ENCODE measurements at places on chromosomes 7 and 10.
A peak's percentile ranks its signal among the peaks of the same experiment; 100 is the strongest.

GRCh38 chr10:45452268-45452667 is 78.3 kb downstream of the ALOX5 start:
- DNase-seq: no peak

DNA sequence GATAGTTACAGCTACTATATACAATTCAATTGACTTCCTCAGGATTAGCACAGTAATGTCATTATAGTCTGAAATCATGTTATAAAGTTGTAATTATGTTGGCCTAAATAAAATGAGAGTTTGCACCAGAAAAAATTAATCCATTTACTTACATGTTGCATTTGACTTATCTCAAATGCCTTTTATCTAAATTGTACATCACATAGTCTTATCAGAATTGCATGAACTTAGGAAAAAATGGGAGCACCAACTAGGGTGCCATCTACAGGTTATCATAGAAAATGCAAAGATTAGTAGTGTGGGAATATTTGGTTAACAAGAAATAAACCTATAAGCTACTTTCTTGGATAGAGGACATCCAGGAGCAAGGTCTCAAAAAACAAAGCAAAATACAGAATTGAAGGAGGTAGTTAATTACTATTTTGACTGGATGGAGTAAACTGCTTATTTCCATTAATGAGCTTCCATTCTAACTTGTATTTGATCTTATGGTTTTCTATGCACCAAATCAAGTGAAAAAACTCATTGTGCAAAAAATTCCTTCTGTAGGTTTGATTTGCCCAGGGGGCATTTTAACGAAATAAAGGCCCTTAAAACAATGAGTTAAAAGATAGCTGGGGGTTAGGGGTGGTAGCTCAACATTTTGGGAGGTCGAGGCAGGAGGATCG is 60.0 kb upstream of the ORC5 start:
- no peak for DNase-seq

- no peak for DNase-seq
These were observed 274.4 kb downstream of the THSD7A start for GRCh38 chr7:11557627-11558026.

- no peak for DNase-seq
These were observed 42.9 kb downstream of the RGS10 start for GRCh38 chr10:119499677-119500002.

DNA sequence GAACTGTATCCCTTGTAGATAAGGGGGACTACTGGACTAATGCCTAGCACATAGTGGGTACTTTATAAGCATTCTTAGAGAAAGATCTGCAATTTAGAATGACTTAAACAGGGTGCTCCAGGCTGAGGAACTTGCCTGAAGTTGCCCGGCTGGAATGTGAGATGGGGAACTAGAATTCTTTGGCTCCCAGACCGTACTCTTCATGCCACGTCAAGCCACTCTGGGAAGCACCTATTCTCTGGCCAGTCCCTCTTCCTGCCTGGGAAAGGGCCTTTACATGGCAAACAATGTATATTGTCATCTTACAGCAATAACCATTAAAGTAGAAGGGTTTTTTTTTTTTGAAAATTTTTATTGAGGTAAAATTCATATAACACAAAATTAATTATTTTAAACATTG is 34.5 kb downstream of the ATXN7L1 start:
- no peak for DNase-seq

GRCh38 chr7:24496036-24496435 is 77.2 kb upstream of the PALS2 start:
- no peak for DNase-seq

DNA sequence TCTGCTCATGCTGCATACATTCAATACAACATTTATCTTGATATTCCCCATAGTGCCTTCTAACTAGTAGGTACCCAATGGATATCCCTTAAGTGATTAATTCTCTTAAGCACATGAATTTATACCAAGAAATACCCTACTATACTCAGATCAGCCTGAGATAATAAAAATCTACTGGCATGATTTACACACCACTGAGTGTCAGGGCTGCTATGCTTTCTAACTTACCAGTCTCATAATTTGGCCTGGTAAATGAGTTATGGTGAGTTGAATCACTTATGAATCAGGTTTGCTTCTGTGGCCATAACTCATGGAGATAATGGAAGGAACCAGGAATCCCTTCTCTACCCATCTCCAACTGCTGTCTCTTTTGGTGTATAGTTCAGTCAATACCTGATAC is 122.8 kb downstream of the THSD7A start:
- no peak for DNase-seq

DNA sequence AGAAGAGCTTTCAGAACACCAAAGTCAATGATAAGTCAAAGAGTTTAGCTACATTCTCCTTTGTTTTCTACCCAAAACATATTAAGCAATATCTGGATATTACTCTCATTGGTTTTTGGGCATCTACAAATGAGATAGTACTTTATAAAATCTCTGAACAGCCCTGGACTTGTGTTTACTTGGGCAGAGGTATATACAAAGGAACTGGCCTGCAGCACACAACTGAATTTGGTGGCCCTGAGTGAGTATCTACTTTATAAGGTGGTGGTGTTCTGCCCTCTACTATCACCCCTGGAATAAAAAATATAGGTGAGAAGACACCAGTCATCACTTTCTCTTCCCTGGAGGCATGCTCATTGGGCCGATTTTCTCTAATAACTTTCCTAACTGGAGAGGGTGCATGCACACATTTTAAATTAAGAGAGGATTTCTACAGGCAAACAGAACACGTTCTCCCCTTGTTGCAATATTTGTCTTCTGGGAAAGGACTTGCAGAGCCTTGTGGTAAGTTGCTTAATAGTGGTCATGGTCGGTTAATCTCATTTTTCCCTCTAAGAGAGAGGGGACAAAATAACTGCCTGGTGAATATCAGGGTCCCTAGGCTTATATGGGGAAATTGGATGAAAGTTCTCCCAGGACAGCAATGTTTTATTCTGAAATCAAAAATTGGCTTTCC is 41.1 kb downstream of the OTUD1 start:
- no peak for DNase-seq

- no peak for DNase-seq
These were observed 10.4 kb upstream of the STRIP2 start for GRCh38 chr7:129423700-129424410.

GRCh38 chr10:74922921-74923320 is 96.5 kb downstream of the KAT6B start:
- DNase-seq: no peak

GRCh38 chr7:31065021-31065593 is 13.0 kb downstream of the ADCYAP1R1 start:
- DNase-seq: no peak

DNA sequence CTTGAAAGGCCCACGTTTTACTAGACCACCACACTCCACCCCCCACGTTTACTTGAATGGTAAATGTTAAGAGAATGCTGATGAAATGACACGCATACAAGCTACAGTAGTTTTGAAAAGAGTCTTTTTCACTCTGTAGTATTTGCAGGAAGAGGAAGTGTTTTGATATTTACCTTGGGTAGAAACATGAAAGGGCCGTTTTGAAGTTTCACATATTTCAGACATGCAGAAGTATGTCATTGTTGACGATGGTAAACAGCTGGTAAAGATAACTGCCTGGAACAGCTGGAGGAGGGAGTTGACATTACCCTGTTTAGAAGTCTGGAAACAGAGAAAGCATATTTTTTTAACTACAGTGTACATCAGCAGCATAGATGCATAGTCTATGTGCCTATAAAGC is 160.7 kb downstream of the NXPH1 start:
- DNase-seq: no peak

DNA sequence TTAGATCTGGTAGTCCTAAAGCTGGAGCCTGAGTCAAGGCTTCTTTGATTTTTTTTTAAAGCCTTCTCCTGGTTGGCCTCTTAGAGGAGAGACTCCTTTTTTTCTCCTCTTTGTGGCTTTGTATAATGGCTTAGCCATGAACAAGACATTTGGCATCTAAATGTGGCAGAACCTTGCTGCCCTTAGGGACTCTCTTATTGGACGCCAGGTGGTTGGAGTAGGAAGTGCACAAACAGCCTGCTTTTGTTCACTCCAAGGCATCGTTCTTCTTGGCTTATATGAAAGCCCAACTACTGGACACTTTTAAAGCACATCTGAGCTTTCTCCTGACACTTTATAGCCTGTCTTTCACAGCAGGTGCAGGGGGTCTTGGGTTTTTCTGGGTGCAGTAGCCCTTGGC is 25.0 kb downstream of the ZPBP start:
- DNase-seq: no peak

DNA sequence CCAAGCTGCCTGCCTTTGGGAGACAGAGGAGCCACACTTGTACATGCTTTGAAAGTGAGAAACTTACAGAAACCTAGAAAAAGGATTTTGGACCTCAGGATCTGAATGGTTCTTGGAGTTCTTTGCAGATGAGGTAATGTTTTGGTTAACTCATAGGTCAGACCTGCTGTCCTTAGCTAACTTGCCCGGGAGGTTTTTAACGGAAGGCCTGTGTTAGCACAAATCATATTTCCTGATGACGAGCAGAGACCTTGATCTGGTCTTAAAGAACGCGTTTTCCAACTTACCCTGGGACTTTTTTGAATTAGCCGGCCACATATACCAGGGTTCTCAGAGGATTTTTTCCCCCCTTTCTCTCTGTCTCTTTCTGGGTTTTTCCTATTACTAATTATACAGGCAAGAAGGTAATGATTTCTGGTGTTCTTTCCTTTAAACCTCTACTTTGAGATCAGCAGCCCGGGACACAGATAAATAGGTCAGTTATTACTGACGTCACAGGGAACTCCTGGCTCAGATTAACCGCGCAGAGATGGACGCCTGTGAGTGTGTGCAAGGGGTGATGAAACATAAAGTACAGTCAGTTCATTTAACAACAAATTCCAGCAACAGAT is 101.7 kb upstream of the KLF6 start:
- no peak for DNase-seq

DNA sequence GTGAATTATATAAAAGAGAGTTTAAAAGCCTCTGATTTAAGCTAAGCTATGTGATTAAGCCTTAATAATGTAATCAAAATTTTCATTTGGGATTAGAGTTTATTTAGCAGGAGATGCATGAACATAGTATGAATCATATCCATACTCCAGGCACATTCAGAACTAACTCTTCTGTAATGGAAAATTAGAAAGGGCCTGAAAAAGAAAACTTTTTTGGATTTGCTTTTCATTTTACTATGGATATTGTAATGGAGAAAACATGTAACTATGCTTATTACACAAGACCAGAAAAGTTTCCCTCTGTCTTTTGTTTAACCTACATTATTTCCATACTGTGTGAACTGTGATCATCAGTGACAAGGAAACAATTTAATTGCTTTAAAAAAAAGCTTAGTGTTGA is 22.0 kb downstream of the TES start:
- DNase-seq: no peak

- no peak for DNase-seq
These were observed 68.6 kb downstream of the KMT2C start for GRCh38 chr7:152367170-152367569.

DNA sequence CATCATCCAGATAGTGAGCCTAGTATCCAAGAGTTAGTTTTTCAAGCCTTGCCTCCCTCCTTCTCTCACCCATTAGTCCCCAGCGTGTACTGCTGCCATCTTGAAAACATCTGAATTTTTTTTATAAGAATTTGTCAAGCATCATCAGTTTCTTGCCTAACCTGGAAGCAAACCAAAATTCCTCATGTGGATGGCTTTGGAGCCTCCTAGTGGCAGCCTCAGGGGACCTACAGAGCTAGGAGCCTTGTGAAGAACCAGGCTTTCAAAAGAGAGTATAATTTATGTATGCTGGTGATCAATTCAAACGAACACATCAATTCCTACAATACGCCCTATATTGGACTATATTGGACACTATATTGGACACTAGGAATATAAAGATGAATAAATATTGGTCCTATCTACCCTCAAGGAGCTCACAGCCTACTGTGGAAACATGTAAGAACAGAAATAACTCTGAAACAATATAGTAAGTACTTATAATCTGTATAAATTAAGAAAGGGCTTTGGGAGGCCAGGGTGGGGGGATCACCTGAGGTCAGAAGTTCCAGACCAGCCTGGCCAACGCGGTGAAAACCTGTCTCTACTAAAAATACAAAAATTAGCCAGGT is 63.4 kb downstream of the HPSE2 start:
- peak; percentile 13 for DNase-seq

GRCh38 chr10:116654816-116655215 is 34.1 kb downstream of the PNLIPRP2 start:
- DNase-seq: no peak

DNA sequence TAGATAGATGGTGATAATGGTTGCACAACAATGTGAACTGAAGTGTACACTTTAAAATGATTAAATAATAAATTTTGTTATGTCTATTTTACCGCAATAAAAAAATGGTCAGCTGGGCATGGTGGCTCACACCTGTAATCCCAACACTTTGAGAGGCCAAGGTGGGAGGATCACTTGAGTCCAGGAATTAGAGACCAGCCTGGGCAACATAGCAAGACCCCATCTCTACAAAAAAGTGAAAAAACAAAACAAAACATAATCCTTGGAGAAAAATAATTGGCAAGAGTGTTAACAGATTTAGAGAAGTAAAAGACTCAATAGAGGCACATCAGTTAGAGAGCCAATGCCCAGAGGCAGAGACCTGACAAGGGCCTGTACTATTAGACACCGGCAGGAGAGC is 9.9 kb upstream of the RPEL1 start:
- DNase-seq: no peak

- no peak for DNase-seq
These were observed 139.8 kb upstream of the ZEB1 start for GRCh38 chr10:31179091-31179680.

- no peak for DNase-seq
These were observed 8.9 kb upstream of the CDK1 start for GRCh38 chr10:60769406-60769805.

- DNase-seq: no peak
These were observed 26.6 kb downstream of the NRP1 start for GRCh38 chr10:33307835-33308234.

DNA sequence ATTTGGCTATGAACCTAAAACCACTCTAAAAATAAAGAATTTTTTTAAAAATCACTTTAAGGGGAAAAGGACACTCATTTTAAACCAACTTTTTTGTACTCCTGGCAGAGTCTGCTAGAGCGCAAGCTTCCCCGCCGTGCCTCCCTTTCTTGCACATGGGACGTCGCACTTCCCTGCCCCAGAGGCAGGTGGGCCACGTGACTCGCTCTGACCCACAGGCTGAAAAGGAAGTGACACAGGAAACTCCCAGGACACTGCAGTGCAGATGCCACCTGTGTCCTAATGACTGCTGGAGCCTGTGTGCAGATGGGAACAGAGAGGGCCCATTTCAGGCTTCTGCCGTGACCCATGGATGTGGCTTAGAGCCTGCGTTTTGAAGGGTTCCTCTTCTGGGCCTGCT is 142.1 kb upstream of the LANCL2 start:
- DNase-seq: no peak

- DNase-seq: no peak
These were observed 57.3 kb upstream of the FGFR2 start for GRCh38 chr10:121655254-121656144.
